G401 (cell line): ENCODE measurements at places on chromosomes 13 and 19.

DNA sequence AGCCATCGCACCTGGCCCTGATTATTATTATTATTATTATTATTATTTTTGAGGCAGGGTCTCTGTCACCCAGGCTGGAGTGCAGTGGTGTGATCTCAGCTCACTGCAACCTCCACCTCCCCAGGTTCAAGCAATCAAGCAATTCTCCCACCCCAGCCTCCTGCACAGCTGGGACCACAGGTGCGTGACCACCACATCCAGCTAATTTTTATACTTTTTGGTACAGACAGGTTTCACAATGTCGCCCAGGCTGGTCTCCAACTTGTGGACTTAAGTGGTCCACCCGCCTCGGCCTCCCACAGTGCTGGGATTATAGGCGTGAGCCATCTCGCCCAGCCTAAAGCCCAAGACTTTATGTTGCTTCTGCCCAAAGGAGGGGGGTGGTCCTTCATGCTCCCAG is 6.0 kb upstream of the AP1M2 start:
- DNase-seq, result no peak

- no peak for DNase-seq
These were observed 150.1 kb downstream of the SHISA2 start for GRCh38 chr13:25901460-25902376.

DNA sequence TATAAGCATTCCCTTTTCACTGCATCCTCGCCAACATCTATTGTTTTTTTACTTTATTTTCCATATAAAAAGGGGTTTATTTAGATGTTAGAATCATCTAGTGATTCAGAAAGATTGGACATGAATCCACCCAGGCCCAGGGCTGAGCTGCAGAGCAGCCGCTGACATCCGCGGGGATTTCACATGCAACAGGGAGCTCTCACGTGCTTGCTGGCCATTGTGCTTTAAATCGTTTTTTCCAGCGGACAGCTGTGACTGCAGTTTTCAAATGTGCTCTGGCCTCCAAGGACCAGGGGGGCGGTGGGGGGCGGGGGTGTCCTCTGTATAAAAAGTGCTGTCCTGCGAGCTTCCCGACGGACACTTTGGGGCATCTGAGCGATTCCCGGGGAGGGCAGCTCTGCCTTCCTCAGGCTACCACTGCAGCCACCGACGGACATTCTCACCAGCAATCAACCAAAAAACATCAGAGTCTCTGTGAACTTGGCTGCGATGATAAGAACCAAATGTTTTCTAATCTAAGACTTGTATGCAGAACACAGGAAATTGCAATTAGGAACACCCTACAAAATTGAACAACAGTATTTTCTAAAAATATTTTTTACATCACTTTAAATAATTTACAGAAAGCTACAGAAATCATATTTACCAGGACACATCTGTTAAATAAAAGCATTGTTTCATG is 12.6 kb downstream of the RB1 start:
- no peak for DNase-seq

DNA sequence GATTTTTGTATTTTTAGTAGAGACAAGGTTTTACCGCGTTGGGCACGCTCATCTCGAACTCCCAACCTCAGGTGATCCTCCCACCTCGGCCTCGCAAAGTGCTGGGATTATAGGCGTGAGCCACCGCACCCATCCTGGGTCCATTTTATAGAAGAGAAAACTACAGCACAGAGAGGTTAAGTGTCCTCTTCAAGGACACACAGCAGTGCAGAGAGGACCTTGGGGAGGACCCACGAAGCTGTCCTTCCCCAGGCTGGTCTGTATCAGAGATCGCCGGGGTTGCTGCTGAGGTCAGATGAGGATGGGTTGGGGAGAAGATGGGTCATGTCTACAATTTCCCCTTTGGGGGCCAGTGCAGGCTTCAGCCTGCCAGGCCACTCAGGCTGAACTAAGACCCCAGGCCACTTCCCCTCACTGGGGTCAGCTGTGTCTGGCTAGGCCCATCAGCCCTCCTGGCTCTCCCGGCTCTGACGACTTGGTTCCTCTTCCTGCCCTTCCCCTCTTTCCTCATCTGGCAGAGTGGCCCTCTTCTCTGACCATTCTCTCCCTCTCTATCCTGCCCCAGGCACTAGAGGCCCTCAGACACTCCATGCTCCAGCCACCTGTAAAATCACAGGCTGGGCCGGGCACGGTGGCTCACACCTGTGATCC is 9.6 kb downstream of the MYO1F start:
- DNase-seq, result no peak

- no peak for DNase-seq
These were observed 438.6 kb downstream of the COG6 start for GRCh38 chr13:40094056-40094455.

- no peak for DNase-seq
These were observed 134.0 kb downstream of the UFM1 start for GRCh38 chr13:38483623-38484022.

DNA sequence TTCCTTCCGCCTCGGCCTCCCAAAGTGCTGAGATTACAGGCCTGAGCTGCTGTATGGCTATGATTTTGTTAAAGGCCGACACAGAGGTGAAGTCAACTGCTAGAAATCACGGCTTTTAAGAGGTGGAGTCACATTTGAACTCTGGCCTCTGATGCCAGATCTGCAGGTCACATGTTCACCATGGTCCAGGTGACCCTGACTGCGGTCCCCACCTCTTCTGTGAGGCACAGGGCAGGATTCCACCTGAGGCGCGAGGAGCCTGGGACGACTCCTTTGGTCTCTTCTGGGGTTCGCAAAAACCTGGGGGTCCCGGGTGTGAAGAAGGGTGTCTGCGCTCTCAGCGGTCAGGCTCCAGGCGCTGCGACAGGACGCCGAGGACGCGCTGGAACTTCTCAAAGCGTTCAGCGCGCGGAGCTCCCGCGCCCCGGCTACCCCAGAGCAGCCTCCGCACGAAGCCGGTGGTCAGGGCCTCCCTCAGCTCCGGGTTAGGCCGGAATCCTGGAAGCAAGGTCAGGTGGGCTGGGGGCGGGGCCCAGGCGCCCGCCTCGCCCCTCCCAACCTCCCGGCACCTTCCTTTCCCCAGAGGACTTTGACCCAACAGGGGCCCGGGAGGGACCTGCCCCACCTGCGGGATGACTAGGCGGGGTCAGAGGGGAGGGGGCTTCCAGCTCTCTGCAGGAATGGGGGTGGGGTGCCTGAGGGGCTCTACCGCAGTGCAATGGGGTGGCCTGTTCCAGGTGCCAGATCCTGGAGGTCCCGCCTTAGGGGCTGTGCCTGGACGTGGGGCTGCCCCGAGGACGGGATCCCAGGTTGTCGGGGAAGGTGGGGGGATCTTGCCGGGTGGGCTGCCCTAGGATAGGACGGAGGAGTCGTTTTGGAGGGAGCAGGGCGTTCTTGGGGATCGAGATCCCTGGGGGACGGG is 13.0 kb downstream of the TRIP10 start:
- DNase-seq, result no peak

- DNase-seq, result no peak
These were observed 60.4 kb downstream of the ADGRE1 start for GRCh38 chr19:6947745-6948144.

- DNase-seq, result no peak
These were observed 46.6 kb downstream of the CRTC1 start for GRCh38 chr19:18729933-18730530.

DNA sequence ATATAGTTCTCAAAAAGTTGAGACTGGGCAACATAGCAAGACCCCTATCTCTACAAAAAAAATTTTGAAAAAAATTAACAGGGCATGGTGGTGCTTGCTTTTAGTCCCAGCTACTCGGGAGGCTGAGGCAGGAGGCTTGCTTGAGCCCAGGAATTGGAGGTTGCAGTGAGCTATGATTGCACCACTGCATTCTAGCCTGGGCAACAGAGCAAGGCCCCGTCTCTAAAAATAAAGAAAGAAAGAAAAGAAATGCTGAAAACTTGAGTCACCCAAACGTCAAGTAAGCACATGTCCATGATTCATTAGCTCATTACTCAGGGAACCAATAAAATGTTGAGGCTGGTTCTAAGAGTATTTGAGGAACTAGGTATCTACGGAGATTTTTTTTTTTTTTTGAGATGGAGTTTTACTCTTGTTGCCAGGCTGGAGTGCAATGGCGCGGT is 33.9 kb upstream of the SEMA6B start:
- DNase-seq, result no peak

GRCh38 chr13:106034201-106034600 is 501.3 kb downstream of the EFNB2 start:
- DNase-seq, result no peak
